Kasumi-1 (cell line): ENCODE measurements at places on chromosomes 7 and 10.

GRCh38 chr10:97503406-97503805, 4.7 kb downstream of the UBTD1 start:
- peak; percentile 19 for DNase-seq

DNA sequence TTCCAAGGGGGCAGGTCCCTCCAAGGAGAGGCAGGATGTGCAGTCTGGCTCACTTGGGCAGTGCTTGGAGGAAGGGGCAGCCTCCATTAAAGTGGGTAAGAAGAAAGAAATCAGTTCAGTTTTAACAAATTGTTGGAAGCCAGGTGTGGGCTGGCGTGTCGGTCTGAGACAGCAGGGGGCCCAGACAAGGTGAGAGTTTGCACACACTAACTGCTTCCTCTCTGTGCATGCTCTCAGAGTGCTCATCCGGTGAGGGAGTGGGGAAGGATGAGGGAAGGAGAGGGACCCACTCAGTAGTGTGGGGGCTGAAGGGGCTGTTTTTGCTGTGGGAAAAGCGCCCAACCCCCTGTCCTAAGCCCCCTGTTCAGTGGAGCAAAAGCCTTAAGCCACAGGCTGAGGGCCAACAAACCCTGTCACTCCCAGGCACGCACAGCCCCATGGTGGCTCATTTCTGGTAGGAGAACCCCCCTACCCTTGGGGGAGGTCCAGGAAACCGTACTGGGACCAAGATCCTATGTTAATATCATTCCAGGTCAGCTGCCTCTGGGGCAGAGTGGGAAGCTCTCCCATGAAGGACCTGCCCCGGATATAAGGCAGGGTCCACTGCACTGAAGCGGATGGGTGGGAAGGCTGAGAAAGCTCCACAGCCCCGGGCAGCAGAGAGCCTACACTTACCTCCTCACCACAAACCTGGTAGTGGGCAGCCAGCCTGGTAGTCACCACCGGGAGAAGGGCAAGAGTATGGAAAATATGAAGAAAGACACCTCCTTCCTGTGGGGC, 5.1 kb upstream of the PCBD1 start:
- DNase-seq, result no peak

- DNase-seq, result no peak
These were observed 1199.1 kb upstream of the SORCS1 start for GRCh38 chr10:108363576-108363975.

GRCh38 chr10:33573606-33574005, 239.1 kb upstream of the NRP1 start:
- no peak for DNase-seq
